ENCODE measurements at places on chromosomes 5 and 9.

DNA sequence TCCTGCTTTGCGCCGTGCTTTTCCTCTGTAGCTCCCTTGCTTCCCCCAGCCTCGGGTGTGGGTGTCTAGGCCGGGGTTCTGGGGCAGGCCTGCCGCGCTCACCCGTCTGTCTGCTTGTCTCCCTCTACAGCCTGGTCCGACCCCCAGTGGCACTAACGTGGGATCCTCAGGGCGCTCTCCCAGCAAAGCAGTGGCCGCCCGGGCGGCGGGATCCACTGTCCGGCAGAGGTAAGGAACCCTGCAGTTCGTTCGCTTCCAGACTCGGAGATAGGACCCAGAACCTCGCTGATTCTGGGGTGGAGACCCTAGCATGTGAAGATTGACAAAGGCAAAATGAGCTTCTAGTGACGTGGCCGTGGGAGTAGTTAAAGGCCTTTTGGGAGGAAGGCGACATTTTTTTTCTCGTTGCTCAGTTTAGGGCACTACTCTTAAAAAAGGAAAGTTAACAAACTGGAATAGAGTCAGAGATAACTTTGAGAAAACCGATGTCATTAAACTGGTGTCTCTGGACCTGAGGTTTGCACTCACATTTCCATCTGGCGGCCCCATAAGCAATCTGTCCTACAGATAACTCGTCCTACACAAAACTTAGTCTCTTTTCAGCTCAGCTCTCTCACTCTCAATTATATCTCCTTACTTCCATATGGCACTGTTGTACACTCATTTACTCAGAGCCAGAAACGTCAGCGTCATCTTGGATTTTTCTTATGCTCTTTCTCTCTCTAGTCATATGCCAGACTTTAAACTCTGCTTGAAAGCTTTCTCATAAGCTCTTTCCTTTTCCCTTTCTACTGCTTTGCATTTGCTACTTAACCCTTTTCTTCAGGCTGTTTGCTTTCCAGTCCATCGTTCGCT lies 561 bp downstream of the SEC61B start:
- no peak for DNase-seq

- DNase-seq = no peak
These were observed 381.6 kb upstream of the ADAMTS16 start for GRCh38 chr5:4758550-4758949.

DNA sequence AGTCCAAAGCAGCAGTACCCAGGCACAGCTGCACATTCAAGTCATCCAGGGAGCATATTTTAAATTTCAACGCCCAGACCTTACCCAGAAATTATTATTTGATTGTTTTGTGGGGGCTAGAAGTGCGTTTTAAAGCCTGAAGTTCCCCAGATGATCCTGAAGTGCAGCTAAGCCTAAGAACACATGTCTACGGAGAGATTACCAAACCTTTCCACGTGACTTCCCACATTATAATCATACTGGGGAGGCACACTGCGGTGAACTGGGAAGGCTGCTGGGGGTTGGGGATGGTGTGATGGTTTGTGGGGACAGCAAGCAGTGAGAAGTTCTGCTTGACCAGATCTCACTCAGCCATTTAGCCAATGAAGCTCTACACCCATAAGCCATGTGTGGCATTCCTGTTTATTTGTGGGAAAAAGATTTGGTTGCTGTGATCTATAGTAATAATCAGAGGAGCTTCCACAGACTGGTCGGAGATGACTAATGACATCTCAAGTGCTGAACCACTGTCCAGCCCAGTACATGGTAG lies 93.4 kb upstream of the CDH6 start:
- DNase-seq = no peak

DNA sequence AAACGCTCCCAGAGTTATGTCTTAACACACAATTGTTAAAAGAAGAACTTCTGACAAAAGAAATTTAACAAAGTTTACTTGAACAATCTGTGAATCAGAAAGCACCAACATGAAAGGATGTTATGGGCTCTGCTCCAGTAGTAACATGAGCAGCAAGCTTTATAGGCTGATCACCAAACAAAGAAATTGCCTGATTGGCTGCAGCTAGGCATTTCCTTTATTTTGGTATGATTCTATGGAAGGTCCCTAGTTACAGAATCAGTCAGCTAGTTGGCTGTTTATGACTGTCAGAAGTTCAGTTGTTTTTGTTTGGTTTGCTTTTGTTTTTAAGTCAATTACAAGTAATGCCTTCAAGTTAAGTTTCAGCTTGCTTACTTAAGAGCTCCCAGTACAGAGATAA lies 102.4 kb upstream of the SMC2 start:
- no peak for DNase-seq

GRCh38 chr9:109815366-109815947 lies 35.5 kb downstream of the PALM2AKAP2 start:
- no peak for DNase-seq

GRCh38 chr9:136671646-136672430 lies 9.1 kb downstream of the EGFL7 start:
- DNase-seq = peak; percentile 54

- no peak for DNase-seq
These were observed 32.5 kb upstream of the ALDOB start for GRCh38 chr9:101468116-101468515.

DNA sequence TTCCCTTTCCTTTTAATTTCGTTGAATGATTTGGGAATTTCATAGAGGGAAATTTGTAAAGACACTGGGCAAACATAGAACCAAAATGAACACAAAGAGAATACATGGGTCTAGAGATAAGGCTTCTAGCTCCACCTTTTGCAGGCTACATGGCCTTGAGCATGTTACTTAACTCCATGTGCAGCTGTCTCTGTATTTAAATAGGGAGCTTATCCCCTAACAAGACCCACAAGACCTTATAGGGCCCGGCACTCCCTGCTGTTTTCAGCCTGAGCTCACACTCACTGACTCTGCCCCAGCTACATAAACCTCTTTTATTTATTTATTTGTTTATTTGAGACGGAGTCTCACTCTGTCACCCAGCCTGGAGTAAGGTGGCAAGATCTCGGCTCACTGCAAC lies 30.6 kb upstream of the TLE1 start:
- DNase-seq = no peak

- no peak for DNase-seq
These were observed 400.1 kb upstream of the PCSK5 start for GRCh38 chr9:75490326-75490725.

GRCh38 chr5:102306121-102306520 lies 10.0 kb upstream of the SLCO4C1 start:
- DNase-seq = no peak

- no peak for DNase-seq
These were observed at the start of gene SH2D3C for GRCh38 chr9:127778280-127779135. TSS of gene SH2D3C (minus strand) at chr9:127778666. CDS start at chr9:127778627, 39 bp downstream.

DNA sequence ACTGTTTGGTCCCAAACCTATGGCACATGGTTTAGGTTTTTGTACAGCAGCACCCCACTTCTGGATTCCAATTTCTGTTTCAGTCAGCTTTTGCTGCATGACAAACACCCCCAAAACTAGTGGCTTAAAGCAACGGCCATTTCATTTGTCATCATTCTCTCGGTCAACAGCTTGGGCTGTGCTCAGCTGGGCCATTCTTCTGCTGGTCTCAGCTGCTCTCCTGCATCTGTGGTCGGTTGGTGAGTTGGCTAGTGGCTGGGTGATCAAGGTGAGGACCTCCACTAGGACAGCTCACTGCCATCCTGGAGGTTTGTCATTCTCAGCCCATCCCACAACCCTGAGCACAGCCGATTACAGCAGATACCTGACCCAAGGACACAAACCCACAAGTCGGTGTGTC lies 24.8 kb upstream of the PPP1R26 start:
- DNase-seq = no peak

DNA sequence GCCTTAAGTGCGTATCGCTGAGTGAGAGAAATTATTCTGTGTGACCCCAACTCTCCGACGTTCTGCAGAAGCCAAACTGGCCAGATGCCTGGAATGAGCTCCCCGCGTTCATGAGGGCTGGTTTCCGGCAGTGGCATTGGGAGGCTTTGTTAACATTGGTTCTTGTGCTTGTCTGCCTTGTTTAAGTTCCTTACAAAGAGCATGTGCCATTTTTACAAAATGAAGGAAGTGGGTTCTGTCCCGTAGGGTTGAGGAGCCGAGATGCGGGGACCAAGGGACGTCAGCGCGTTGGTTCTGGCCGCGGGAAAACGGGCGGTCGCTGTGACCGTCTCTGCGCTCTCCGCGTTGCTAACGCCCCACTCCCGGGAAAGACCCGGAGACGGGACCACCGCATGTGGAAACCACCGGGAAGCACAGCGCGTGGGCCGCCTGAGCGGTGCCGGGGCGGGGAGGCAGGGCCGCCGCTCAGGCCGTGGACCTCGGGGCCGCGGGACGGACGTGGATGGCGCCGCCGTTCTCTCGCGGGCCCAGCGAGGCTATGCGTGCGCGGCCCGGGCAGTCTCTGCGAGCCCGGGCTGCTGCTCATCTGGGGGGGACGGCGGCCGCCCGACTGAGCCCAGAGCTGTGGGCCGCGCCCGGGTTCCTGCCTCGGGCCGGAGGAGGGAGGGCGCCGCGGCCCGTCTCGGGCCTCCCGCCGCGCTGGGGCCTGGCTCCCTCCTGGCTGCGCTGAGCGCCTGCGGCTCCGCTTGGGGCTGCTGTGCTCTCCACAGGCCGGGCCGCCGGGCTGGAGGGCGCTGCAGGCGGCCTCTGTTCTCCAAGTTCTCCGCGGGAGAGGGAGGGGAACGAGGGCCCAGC lies 13.4 kb downstream of the RABL6 start:
- DNase-seq = no peak

DNA sequence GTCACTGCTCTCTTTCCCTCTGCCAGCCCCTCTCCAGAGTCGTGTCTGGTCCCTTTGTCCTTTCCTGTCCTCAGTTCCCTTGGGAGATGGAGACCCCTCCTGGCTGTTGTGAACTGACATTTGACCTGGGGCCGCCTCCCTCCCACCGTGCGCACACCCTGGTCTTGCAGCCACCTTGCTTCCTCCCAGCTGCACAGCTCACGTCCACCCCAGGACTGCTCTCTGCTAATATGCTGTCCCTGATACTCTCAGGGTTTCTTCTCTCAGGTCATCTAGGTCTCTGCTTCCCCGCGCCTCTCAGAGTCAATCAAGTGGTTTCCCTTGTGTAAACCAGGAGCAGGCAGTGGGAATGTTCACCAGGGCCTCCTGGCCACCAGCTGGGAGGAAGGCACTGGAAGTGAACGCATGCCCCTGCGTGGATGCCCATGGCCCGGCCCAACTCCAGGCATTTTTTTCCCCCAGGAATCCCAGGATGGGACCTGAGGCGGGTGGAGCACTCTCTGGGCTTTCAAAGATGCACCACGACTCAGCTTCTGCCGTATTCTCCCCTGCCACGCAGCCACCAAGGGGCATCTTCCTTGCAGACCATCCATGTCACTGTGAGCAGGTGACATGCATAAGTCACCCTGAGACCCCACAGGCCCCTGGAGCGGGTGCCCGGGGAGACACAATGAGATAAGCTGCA lies 142.4 kb downstream of the OLFM1 start:
- no peak for DNase-seq

DNA sequence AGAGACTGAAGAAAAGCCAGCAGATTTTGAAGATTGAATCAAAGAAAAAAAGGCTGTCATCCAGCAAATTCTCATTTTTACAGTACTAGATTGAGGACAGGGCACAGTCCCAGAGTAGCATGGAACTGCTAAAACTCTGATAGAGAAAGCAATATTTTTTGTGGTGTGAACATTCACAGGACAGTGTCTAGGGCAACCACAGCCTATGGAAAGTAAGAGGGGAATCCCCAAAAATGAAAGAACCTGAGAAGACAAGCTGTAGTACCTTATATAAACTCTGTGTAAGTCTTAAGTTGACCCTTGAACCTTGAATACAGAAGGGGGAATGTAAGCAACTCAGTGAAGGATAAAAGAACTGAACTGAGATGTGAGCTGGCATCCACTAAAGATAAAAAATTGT lies 540.3 kb downstream of the HINT1 start:
- DNase-seq = no peak

- no peak for DNase-seq
These were observed 8.3 kb downstream of the C9orf152 start for GRCh38 chr9:110199643-110200042.

DNA sequence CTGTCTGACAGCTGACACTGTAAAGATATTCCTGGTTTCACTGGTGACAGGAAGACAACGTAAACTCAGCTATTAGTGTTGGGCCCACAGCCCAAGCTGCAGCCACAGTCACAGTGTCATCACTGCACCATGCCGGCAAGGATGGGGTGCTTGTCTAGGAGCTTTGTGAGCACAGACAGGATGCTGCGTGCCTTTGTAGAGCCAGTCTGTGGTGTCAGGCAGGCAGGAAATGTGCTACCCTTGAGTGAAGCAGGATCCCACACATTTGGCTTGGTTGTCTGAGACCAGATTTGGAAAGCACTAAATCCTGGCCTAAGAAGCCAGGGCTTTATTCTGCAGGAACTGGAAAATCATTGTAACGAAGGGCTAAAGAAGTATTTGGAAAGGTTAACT lies 121.6 kb upstream of the ADAMTS16 start:
- DNase-seq = no peak

DNA sequence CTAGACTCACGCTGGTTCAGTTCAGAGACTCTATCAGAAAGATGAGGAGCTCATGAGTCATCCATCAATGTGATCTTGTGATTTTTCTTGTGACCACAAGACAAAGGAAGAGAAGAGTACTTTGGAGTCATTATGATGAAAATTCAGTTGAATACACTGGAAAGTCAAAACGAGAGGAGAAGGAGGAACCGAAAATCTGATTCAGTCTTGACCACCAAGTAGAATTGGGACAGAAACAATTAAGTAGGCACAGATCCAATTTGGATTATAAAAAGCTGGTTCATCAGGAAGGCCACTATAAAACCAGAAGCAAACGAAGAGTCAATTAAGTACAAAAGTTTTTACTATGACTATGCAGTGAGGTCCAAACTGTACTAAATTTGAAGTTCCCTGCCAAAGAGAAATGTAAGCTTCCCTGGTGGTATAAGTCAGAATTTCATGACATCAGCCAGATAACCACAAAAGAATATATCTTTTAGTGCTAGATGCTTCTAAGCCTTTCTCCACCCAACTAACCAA lies 90.9 kb downstream of the THBS4 start:
- no peak for DNase-seq

DNA sequence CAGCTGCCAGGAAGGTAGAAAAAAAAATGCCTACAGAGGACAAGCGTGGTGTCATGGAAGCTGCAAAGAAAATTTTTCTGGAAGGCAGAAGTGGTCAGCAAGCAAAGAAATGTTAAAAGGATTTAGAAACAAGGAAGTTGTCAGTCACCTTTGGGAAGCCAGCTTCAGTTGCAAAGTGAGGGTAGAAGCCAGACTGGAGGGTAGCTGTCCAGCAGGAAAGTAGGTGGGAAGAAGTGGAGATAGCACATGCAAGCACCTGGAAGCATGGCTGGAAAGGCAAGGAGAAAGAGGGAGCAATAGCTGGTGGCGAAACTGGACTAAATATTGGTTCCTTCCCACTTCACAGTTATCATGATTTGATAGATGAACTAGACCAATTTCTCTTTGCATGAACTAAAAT lies 54.3 kb downstream of the ADRB2 start:
- DNase-seq = no peak

GRCh38 chr9:131423171-131423581 lies 29.3 kb downstream of the PRRC2B start:
- no peak for DNase-seq

Measured in stimulated activated CD4-positive, alpha-beta T cell treated with anti-CD3 and anti-CD28 coated beads, Interleukin-2, amount 100 ng/mL, for 48 hours (primary cell).